ENCODE measurements at places on chromosomes 2 and 18.

- DNase-seq = peak; percentile 40
Measured at GRCh38 chr2:95076705-95077529, 44.7 kb downstream of the MRPS5 start.

DNA sequence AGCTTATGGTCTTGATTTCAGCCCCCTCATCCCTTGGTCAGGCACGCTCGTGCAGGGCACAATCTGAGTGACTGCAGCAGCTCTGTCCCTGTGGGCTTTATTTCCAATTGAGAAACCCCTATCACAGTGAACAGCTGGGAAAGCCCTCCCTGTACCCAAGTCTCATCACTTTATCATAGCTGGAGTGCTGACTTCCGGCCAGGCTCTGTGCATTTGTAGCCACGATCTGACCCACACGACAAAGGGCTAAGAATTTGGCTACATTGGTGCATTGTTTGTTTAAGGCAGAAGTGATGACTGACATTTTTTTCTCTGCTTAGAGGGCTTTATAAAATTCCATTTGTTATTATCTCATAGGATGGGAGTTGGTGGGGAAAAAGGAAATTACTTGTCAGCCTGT is 184.4 kb downstream of the KCNS3 start:
- DNase-seq = no peak

GRCh38 chr2:86274918-86275275 is 62.5 kb downstream of the REEP1 start:
- no peak for DNase-seq

- no peak for DNase-seq
Measured at GRCh38 chr18:10215446-10215845, 239.0 kb upstream of the APCDD1 start.

- no peak for DNase-seq
Measured at GRCh38 chr18:46632401-46633071, 24.5 kb downstream of the LOXHD1 start.

DNA sequence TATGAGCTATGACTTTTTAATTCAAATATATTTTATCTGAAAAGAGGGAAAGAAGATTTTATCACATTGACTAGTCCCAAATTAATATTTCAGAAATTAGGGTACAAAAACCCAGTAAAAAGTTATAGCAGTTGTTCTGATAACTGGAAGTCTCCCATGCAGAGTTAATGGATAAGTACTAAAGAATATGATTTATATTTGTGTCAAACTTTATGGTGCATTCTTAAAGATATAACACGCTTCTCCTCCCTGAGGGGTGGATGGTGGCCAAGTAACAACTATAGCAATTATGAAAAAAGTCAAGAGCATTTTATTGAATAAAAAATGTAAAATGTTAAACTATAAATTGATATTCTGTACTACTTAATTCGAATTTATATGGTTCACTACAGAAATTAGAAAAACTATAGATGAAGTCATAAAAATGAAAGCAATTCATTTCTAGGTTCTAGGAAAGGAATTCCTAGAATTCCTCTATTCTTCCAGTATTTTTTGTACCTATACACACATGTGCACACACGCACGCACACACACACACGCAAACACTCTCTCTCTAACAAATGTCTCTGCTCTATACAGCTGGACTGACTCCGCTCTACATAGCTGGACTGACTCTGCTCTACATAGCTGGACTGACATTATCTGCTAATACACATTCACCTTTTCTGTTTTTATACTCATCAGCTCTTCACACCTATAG is 111.3 kb downstream of the PRELID3A start:
- no peak for DNase-seq

DNA sequence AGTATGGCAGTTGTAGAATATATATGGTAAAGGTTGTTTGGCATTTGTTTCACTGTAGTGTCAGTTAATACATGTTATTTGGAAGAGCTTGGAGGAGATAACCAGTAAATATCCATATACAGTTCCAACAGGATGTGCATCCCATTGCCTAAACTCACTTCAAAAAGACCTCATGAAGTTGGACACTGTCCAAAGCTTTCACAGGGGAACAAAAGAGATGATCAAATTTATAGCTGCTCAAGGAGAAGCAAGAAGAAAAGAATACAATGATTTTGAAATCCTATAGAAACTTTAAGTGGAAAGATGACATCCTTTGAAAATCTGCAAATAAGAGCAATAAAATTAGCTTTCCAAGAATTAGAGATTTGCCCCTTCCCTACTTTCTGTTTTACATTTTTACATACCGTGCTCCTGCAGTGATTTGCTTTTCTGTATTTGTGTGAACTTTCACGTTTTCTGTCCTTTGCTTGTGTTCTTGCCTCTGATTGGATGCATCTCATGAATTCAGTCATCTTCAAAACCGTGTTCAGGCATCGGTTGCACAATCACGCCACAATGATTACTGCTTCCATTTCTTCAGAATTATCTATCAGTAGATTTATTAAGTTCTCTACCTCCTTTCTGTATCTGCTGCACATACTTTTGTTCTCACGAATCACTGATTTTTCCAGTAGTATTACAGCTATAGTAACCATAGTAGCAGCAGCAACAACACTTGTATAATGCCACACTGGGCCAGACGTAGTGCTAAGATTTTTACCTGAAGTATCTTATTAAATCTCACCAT is 83.8 kb downstream of the PARD3B start:
- DNase-seq = no peak

DNA sequence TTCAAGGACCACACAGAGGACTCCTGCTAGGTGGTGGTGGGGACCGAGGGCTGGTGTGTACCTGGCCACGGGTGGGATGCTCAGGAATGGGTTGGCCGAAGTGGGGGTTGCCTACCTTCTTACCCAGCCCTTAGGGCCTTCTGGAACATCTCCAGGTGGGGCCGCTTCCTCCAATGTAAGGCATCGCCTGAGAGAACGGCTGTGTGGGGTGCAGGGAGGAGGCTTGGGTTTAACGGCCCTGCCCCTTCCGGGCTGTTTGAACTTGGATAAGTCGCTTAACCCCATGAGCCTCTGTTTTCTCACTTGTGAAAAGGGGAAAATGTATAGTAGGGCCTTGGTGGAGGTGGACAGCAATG is 35.0 kb downstream of the EMILIN2 start:
- no peak for DNase-seq

GRCh38 chr2:192313773-192314172 is 119.0 kb upstream of the TMEFF2 start:
- DNase-seq = no peak

DNA sequence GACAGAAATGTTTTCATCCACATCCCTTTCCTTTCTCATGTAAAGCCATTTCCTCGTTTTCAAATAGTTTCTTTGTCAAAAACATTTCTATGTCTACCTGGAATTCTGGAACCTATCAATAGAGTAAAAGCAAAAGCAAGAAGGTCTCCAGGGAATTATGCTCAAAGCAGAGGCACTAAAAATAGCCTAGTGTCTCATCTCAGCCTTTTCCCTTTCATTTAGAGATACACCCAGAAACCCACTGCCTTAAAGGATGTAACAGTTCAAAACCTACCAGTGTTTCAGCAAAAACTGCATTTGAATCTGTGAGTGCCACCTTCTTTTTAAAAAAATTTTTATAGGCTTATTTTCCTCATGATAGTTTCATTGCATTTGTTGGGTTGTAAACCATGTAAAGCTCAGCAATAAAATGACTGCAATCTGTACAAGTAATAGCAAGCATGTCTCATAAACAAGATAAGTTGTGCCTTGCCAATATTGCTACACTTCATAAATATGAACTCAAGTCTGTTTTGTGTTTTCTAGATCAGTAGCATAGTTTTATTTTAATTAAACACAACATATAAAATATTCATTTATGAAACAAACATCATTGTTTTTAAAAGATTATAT is 927.3 kb upstream of the ACVR2A start:
- DNase-seq = no peak

DNA sequence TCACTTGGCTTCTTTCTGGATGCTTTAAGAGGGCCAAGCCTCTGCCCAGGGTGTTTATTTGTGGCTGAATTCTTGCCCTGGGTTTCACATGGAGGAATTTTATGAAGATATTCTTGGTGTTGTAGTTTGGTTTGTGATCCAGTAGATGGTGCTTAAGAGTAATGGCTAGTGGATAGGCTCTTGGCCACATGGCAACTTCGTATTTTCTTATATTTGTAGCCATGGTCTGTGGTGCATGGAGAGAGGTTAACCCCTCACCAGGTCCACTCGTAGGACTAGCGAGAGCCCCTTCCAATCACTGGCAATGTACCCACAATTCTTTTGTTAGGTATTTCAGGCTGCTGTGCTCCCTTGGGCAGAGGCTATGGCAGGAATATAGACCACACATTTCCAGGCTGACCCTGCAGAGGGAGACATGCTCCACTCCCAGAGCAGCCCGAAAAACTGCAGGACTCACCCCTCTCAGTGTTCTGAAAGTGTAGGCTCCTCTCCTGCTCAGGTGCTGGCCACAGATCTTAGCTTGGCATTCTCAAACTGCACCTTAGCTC is 582.1 kb upstream of the SETBP1 start:
- DNase-seq = no peak

GRCh38 chr18:68429111-68429510 is 285.8 kb downstream of the TMX3 start:
- DNase-seq = no peak

DNA sequence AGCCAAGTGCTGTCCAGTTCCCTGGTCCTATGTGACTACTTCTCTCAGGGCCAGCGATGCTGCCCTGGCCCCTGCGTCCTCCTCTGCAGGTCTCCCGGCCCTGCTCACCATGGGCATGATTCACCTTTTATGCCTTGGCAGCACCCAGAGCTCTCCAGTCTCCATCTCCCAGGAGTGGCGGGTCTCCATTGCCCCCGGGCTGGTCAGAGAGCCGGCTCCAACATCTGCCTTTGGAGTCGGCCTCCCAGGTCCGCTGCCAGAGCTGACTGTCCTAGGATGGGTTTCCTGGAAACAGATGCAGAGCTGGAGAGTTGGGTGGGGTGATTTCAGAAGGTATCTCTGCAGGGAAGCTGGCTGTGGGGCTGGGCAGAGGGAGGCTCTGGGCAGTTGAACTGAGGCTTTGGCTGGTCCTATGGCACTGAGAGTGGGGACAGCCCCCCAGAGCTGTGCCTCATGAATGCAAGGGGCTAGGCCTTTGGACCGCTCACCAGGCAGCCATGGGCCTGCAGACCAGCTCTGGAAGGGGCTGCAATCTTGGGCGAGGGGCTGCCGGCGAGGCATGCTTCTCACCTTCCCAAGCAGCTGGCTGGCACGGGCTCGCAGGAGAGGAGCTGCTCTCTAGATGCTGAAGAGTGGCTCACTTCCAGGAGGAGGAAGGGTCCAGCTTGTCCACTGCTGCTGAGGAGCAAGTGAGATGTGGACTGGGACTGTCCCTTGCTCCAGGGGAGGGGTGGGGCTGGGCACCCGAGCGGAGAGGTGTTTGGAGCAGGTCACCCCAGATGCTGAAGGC is 59.8 kb upstream of the HS6ST1 start:
- no peak for DNase-seq

GRCh38 chr18:74139888-74140287 is 7.7 kb downstream of the FBXO15 start:
- DNase-seq = no peak

DNA sequence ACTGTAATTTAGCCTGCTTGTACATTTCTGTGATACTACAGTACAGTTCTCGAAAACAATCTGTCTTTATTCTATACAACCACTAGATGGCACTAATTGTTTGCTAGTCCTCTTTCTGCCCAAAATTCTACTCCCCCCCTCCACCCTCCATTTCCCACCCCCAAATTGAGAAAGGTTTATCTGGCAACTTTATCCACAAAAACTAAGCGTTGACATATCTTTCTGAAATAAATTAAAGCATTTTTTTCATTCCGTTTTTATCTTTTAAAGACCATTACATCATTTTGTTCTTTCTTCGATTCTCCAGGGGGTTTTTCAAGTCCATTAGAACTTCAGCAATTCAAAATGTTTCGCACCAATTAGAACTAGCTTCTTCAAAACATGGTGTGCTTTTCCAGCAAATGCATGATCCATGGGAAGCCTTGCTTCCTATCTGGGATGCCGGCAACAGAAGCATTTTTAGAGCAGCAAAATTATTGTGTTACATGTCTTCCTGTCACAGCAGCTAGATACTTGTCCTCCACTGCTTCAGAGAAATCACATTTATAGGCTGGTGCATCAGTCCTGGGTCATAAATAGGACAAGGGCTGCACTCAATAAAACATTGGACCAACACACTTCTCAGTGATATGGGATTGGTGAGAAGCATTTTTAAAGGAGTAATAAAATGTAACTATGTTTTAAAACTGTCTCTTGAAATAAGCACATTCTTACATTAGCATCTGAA is 241.3 kb downstream of the PAX3 start:
- DNase-seq = no peak

GRCh38 chr2:100060875-100061274 is 81.5 kb downstream of the AFF3 start:
- DNase-seq = no peak

DNA sequence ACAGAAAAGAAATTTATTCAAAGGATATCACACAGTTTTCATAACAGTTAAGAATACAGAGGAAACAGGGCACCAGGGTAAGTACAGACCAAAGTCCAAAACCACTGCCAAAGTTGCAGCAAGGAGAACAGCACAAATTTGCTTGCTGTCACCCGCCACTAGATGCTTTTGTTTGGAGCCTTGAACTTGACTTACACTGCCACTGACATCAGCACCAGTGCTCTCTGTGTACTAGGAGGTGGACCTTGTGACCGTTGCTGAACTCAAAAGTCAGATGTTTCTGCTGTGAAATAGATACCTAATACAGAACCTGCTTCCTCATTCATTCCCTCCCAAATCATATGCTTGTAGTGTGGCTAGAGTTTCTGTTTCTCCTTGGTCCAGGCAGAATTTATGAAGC is 578.3 kb upstream of the TMEFF2 start:
- no peak for DNase-seq
